Dermis microvascular lymphatic vessel endothelial cell (primary cell): ENCODE measurements at places on chromosomes 16 and 17. TPM values are rescaled to one million over a fixed set of nuclear protein-coding genes. Genes with fewer than 3 reads are reported as not detected.
A peak's percentile ranks its signal among the peaks of the same experiment; 100 is the strongest.

The MRPL12 gene
- total RNA-seq, result 8.7 and 8.9 TPM in 2 replicates

- no peak for DNase-seq
Observed at GRCh38 chr16:83453977-83454376, 353.8 kb upstream of the HSBP1 start.

DNA sequence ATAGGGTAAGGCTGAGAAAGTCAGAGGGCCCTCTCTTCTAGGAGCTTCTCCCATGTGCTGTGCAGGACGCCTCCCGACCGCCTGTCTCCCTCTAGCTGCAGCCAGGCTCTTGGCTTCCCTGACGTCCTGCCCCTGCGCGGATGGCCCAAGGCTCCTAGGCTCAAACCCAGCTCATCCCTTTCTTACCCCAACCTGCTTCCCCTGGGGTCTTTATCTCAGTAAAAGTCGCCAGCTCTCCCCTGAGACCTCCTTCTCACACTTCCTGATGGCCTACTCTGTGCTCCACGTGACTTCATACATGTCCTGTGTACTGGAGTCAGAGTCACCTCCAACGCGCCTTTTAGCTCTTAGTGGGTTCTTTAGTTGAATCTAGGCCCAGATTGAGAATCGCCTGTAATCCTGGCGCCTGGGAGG, 1.1 kb upstream of the ZNF747 start:
- DNase-seq, result peak; percentile 77

DNA sequence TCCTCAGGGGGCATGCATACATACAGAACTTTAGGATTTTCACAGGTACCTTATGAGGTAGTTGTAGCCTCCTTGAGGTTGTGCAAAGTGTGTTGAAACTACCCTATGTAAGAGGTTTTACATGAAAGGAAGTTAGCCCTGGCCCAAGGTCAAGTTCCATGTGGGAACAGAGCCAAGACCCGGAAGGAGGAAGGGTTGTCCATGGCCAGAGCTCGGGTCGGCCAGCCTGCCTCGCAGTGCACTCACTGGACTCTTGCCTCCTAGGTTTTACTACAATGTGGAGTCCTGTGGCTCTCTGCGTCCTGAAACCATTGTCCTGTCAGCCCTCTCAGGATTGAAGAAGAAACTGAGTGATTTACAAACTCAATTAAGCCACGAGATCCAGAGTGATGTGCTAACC, 8.2 kb downstream of the POLR2C start:
- peak; percentile 28 for DNase-seq

- no peak for DNase-seq
Observed at GRCh38 chr17:8189041-8189710, 804 bp downstream of the BORCS6 start.

DNA sequence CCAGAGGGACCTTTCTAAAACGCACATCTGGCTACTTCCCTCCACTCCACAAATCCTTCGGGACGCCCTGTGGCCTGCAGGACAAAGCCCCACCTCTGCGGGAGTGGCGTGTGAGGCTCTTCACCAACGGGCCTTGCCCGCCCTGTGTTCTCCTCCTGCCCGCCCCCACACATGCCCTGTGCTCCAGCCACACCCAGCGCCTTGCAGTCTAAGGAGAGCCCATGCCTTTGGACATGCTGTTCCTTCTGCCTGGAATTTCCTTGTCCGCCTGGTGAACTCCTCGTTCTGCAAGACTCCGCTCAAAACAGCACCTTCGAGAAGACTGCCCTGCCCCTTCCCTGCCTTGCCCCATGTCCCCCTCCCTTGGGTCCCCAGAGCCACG, 7.4 kb downstream of the ELOB start:
- DNase-seq, result no peak

The AGRP gene
- not detected in 2 replicates for total RNA-seq

DNA sequence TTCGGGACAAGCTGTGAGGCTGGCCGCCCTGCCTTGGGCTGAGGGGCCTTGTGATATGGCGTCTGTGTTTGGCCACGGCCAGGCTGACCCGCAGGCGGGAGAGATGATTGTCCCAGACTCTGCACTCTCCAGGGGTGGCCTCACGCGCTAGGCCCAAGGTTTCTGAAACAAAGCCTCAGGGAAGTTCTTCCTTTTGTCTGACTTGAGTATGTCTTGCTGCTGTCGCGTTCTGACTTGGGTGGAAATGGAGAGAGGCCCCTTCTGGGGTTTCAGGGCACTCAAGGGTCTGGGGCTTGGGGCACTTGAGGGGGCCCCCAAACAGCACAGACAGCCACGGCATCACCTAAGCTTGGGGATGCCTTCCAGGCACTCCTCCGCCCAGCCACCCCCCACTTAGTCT, 3.8 kb upstream of the METRN start:
- no peak for DNase-seq

- DNase-seq, result no peak
Observed at GRCh38 chr16:54277845-54278703, 8.5 kb downstream of the IRX3 start.

- DNase-seq, result no peak
Observed at GRCh38 chr17:21199311-21199710, 14.7 kb downstream of the TMEM11 start.

The ERBB2 gene
- total RNA-seq, result 1.1 and 1.5 TPM in 2 replicates
